Kidney (tissue), 22 donors: ENCODE measurements at places on chromosomes 5 and 9.

GRCh38 chr9:6716766-6717165 lies 41.0 kb upstream of the KDM4C start:
- no peak for DNase-seq

DNA sequence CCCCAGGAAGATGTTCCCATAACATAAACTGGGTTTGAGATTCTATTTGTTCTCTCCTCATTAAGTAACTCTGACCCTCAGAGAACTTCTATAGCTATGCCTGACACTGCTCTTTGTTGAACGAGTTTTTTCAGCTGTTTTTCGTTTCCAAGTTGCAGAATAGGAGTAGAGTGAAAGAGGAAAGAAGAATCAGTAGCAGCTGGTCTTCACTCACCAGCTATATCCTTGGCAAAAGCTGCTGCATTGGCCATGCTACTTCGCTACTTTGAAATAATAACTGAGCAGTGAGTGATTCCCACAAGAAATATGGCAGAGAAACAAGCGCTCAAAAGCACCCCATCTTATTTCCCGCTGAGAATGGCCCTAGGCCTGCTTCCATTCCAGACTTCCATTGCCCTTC lies 329.0 kb downstream of the ISL1 start:
- DNase-seq: no peak

DNA sequence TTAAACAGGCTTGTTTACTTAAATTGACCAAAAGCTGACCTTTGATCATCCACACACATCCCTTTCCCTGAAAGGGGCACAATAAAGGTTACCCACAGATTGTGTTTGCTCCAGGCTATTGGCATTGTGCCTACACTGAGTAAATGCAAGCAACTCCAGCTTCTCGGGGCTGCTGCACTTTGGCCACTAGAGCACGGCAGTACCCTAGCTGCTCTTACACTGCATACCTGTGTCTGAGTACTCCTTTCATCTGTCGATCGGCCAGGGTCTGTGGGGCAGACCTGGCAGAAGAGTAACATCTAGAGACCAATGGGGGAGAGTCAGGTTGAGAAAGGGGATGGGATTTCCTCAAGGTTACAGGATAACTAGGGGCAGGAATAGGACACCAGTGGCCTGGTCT lies 281.9 kb upstream of the NMUR2 start:
- DNase-seq: no peak

- DNase-seq: no peak
These were observed 1.2 kb upstream of the AOPEP start for GRCh38 chr9:94725293-94725692.

DNA sequence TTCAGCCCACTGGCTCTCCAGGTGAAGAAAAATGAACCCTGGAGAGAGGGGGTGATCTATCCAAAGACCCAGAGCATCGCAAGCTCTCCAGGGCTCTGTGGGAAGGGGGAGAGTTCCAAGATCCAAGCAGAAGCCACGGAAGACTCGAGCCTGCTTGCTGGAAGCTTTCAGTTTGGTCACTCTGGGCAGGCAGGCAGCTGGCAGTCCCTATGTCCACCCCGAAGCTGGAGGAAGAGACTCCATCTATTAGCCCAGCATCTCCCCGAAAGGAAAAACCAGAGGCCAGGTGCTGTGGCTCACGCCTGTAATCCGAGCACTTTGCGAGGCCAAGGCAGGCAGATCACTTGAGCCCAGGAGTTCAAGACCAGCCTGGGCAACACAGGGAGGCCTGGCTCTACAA lies 10.7 kb upstream of the SPARC start:
- DNase-seq: no peak
